CD4-positive, alpha-beta T cell treated with Interleukin-2 at 100 ng/mL for 4 hours (primary cell): ENCODE measurements at places on chromosomes 7 and 10.
A peak's percentile ranks its signal among the peaks of the same experiment; 100 is the strongest.

DNA sequence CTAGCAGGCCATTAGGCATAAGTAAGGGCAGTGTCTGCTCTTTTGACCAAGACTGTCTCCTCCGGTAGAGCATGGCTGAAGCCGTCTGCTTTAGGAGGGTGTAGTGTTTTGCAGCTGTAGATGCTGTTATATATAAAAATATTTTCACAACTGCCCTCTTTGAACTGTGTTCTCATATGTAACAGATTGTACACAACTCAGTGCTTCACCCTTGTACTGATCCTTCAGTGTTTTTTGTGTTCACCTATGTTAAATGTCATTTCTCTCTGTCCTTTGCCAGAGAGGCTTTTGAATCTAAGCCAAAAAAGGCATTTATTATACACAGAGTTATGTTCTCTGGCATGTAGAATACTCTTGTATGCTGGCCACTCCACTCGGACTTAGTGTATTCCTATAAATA is 135.5 kb downstream of the BICC1 start:
- no peak for DNase-seq

- DNase-seq: no peak
Measured at GRCh38 chr7:132387596-132387995, 188.7 kb downstream of the PLXNA4 start.

- DNase-seq: no peak
Measured at GRCh38 chr7:156440456-156440855, 200.1 kb upstream of the RNF32 start.

DNA sequence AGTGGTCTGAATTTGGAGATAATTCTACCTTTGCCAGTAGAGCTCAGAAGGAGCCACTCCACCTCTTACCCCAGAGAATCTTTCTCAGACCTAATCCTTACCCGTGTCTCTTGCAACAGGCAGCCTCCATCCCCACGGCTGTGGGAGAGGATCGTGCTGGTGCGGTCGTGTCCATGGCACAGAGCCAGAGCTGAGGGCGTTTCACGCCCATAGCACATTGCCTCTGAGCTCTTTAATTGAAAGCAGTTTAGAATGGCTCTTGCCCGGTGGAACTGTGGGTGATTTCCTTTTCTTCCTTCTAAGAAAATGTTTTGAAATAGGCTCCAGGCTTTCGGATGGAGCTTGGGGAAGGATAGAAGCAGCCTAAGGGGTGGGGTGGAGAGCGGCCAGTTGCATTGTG is 41.5 kb downstream of the PRF1 start:
- no peak for DNase-seq

- no peak for DNase-seq
Measured at GRCh38 chr7:128190051-128190647, 50.9 kb upstream of the LEP start.

GRCh38 chr10:62183442-62183841 is 85.2 kb downstream of the RTKN2 start:
- DNase-seq: peak; percentile 91

GRCh38 chr7:778968-779451 is 51.9 kb upstream of the PRKAR1B start:
- DNase-seq: no peak

GRCh38 chr7:66306243-66306642 is 101.1 kb downstream of the TPST1 start:
- DNase-seq: no peak

DNA sequence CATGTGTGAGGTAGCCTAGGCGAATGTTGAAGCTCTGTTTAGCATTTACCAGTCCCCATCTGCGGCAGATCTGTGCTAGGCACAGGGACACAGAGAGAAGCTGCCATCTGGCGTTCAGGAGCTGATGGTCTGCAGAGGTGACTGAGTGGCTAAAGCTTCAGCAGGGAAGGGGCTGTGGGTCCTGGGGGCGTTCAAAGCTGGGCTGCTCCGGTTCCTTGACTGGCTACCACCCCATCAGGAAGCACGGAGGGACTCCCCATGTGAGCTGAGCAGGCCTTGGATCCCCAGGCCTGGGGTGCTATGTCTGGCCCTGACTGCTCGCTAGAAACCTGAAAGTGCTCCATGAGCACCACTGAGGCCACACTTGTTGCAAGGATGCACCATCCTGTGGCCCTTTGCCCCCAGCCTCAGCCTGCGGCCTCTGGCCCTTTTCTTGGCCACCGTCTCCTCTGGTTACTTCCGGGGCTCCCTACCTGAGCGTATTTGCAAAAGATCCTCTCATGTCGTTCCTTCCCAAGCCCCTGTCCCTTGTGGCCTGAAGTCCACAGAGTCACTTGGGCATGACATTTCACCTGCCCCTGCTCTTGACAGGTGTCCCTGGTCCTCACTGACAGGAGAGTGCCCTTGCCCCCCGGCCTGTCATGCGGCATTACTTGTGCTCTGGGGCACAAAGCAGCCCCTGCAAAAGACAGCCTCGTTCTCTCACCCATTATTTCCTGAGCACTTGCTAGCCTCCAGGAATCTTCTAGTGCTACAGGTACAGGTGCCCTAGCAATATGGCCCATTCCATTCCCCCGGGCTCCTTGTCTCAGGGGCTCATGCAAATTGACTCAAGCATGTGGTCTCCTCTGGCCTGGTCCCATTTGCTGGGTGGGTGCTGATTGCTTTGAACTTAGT is 108.1 kb downstream of the GLRX3 start:
- DNase-seq: no peak
